GM10248 (cell line): ENCODE measurements at places on chromosomes 5 and 9.

DNA sequence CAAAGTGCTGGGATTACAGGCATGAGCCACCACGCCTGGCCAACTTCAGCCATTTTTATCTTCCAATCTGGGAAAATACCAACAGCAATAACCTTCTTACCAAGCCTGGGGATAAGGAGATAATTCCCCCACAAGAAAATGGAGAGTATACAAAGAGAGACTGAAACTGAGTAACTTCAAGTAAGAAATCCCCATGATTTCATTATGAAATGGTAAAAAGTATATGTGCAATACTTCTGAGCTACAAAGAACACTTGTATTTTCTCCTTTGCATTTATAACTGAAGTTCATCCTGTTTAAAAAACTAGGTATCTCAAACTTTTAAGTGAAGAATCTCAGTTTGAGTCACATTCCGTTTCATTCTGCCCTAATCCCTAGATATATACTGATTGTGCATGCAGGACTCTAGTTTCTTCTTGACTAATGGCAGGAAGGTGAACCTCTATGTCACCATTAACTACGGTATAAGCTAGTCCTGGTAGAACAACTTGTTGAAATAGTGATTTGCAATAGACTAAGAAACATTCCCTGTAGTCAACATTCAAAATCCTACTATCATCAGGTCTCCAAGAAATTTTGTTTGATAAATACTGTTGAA lies 2071.4 kb downstream of the MAT2B start:
- DNase-seq = no peak

DNA sequence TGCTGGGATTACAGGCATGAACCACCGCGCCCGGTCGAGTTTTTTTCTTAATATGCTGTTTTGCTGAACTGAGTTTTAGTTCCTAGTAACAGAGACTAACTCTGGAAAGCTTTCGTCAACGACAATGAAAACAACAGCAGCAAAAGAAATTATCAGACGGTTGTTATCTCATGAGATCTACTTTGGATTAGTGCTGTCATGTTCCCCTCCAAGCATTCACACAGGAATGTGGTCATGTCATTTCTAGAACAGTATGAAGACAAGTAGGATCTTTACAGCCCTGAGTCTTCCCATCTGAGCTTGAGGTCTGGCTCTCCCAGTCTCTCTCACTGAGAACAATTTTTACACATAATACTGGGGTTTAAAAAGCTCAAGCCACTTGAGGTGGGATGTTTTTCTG lies 4.0 kb upstream of the ANKRD33B start:
- DNase-seq = no peak

- no peak for DNase-seq
These were observed 192.5 kb upstream of the DAPK1 start for GRCh38 chr9:87305151-87305550.

DNA sequence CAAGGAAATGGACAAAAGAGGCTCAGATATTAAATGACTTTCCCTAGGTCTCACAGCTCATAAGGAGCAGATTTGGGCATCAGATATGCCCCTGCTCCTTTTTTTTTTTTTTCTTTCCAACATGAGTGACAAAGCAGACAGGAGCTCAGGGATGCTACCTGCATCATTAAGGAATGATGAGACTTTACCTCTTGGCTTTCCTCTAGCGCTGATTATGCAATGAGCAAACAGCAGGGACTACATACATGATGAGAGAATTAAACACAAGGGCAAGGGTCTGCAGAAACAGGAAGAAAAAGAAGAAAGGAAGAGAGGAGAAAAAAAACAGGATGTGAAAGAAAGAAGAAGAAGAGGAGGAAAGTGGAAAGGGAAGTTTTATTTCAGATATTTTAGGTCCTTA lies 179.9 kb downstream of the PPP2R2B start:
- DNase-seq = no peak

- DNase-seq = no peak
These were observed 2.3 kb upstream of the TNIP1 start for GRCh38 chr5:151083081-151083676.

GRCh38 chr9:122059955-122060324 lies 33.2 kb downstream of the TTLL11 start:
- DNase-seq = no peak

GRCh38 chr5:180988592-180988991 lies at the start of gene BTNL3:
TSS of gene BTNL3 (plus strand) at chr5:180988846. CDS start at chr5:180989029, 183 bp downstream.
- DNase-seq = no peak
